ENCODE measurements at places on chromosomes 6 and 20. TPM values are rescaled to one million over a fixed set of nuclear protein-coding genes. Genes with fewer than 3 reads are reported as not detected.

DNA sequence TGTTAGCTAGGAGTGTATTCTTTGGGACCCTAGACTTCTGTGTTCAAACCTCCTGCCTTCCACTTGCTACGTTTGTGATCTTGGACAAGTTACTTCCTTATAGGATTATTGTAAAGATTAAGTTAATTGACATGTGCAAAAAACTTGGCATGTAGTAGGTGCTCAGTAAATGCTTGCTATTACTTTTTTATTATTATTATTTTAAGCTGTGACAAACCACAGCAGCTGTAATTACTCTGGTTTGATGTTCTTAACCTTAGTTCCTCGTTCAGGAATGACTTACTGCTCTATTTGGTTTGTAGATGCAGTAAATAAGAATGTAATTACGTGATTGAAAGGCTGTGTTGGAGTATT, 3.2 kb downstream of the ARFGEF2 start:
- DNase-seq = no peak

GRCh38 chr6:92132457-92132856, 1286.9 kb downstream of the EPHA7 start:
- DNase-seq = no peak

GRCh38 chr20:47883186-47883585, 97.9 kb upstream of the SULF2 start:
- no peak for DNase-seq

Gene PRSS16
- 0.65 TPM for total RNA-seq

DNA sequence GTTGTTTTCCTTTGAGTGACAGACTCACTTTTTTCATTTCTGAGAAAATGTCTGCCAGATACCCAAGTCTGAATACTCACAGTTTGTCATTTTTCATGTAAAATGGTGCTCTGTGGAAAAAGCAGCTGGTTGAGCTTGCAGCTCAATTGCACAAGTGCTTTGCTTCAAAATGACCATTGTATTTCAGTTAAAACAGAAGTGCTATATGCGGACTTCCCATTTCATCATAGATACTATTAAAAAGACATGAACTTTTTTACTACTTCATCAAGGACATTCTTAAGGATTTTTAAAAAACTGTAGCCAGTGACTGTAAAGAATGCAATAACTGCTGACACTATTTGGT, 61.5 kb downstream of the KCNS1 start:
- DNase-seq = no peak

GRCh38 chr20:43372051-43372450, 85.6 kb upstream of the SRSF6 start:
- DNase-seq = no peak

- DNase-seq = peak; percentile 13
These were observed 27.4 kb upstream of the APCDD1L start for GRCh38 chr20:58542411-58543095.

Gene C6orf52
- 3.3 TPM for total RNA-seq

Gene MRPL14
- total RNA-seq = 44.3 TPM

GRCh38 chr6:157382821-157383220, 1.8 kb downstream of the ZDHHC14 start:
- DNase-seq = no peak

DNA sequence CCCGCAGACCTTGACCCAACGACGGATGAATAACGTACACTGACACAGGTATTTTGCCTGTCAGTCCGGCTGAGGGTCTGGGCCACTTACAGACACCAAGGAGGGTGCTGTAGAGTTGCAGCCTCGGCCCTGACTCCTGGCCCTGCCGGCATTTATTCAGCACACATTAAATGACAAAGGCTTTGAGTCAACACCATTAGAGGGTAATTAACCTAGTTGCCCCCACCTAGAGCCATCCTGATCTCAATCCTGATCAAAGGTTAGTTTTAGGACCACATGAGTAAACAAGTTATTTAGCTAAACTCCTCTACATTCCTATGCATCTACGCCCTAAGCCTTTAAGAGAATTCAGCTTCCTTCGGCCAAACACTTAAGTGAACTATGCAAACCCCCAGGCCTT, 11.9 kb upstream of the PM20D2 start:
- DNase-seq = no peak

GRCh38 chr20:9389346-9389745, 125.0 kb upstream of the LAMP5 start:
- DNase-seq = no peak

All from activated CD8-positive, alpha-beta T cell treated with anti-CD3 and anti-CD28 coated beads for 36 hours (primary cell).